Stimulated activated CD8-positive, alpha-beta memory T cell treated with anti-CD3 and anti-CD28 coated beads, Interleukin-15, amount 100 ng/mL, for 1 hour (primary cell): ENCODE measurements at places on chromosomes 6 and 20.

GRCh38 chr6:163637524-163637923 is 223.0 kb downstream of the QKI start:
- no peak for DNase-seq

GRCh38 chr20:57619051-57619831 is 985 bp downstream of the ZBP1 start:
- DNase-seq, result no peak

DNA sequence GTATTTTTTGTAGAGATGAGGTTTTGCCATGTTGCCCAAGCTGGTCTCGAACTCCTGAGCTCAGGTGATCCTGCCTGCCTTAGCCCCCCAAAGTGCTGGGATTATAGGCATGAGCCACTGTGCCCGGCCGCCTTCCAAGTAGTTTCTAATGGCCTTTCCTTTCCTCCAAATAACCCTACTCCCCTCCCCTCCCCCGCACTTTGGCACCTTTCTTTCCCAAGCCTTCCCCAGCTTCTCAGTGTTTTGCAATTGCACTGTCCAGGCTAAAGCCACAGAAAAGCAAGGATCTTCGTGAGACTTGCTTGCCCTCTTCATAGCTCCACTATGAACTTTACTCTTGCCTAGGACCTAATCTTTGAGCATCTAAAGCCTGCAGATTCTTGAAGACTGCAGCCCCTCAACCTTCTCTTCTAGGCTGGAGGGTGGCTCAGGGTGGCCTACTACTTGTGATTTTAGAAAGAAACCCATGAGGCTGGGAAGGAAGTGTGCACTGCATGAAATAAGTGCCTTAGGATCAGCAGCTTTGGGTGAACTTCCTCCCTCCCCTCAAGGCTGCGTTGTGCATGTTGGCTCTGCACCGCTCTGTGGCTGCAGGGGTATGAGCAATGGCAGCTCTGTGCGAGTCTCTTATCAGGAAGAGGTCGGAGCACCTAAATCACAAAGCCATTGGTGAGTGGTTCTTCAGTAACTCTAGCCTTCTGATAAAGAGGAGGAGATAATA is 152.4 kb upstream of the SNX9 start:
- DNase-seq, result no peak

DNA sequence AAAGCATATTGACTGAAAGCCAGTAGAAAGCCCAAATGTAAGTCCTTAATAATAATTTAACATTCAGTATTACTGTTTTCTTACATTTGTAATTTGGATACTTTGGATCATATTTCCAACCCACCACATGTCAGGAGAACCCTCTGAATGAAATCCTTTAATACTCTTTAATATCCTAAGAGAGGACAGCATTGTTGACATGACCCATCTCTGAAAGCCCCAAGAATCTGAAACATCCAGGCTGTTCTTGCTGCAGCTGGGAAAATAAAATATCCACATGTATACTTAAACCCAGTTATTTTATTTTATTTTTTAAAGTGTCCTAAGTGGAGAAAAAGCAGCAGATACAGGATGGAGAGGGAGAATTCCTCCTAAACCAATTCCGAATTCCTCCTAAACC is 130.8 kb upstream of the RIPOR2 start:
- DNase-seq, result no peak

- DNase-seq, result no peak
Measured at GRCh38 chr20:40654876-40655275, 34.2 kb downstream of the MAFB start.

DNA sequence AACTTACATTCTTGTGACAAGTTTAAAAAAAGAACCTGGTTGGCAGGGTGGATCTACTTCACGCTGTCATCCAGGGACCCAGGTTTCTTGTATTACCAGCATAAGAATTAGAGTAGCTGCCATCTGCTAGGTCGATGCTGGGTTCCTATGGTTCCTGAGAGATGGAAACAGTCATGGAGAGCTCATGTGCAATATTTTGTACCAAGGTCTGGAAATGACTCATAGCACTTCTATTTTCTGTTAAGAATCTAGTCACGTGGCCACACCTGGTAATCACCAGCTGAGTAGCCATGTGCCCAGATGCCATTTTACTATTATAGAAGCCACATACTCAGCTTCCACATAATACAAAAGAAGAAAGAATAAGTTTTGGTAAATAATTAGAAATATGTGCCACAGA is 171.3 kb downstream of the CD83 start:
- DNase-seq, result no peak

DNA sequence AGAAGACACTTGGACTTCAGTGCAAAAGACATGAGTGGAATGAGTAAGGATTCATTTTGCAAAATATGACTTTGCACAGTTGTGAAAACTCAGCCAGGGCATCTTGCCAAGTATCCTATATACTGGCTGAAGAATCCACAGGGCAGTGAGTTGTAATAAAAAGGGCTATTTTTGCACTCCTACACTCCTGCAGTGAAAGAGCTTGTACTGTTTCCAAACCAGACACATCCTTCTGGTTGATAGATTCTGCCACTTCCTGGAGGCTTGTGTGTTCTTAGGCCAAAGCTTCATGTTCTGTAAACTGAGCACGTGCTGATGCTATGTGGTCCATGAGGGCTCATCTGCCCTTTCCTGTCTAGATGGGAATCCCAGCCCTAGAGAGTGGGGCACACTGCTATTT is 34.9 kb downstream of the GMPR start:
- no peak for DNase-seq

DNA sequence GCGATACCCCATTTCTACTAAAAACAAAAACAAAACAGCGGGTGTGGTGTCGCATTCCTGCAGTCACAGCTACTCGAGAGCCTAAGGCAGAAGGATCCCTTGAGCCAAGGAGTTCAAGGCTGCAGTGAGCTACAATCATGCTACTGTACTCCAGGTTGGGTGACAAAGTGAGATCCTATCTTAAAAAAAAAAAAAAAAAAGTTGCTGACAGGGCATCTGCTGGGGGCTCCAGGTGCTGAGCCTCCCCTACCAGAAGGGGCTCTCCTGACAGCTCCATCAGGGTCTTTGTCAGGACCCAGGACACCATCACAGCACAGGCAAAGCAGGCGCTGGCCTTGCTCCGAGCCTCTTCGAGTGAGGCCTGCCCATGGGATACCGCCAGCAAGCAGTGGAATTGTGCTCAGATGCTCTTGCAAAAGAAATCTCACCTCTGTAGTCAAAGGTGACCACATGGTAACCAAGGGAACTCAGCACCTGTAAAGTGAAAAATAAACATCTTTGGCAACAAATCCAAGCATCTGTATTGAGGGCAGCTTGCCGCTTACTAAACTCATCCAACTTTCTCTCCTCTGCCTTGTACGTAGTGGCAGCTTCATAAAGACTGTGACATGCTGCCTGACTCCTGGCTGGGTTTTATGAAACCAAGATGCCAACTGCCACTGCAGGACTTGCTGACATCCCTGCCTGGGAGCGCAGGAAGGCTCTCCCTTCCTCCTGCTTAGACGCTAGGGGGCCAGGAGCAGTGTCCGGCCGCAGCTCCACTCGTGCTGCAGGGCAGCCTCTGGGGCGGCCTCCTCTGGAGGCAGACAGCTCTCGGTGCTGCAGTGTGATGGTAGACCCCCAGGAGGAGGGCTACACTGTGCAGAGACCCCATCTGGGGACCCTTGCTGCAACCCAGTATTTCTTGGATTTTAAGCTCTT is 66.9 kb downstream of the PYGB start:
- DNase-seq, result no peak

DNA sequence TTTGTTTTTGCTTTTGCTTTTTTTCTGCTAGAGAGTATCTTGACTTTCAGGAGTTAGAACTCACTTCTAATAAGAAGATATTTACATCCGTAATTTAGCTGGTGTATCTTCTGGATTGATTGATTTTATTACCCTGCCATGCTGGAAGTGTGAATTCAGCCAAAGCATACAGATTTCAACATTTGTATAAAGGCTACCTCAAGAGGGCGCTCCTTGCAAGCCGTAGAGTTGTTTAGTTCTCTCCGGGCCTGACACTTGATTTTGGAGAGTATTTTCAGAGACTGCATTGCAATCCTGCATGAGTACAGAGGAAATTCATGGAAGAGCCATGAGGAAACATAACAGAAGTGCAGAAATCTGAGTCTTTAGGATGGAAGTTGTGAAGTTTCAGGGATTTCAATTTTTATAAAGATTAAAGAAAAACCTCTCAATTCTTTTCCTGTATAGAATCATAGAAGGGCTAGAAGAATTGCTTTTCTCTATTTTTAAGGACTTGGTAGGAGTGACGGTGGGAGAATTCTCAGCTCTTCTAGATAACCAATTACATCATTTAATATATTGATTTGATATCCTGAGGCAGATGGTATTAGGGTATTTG is 66.7 kb upstream of the TIAM2 start:
- DNase-seq, result peak; percentile 21

- DNase-seq, result no peak
Measured at GRCh38 chr6:1024161-1024560, 287.7 kb upstream of the FOXQ1 start.

DNA sequence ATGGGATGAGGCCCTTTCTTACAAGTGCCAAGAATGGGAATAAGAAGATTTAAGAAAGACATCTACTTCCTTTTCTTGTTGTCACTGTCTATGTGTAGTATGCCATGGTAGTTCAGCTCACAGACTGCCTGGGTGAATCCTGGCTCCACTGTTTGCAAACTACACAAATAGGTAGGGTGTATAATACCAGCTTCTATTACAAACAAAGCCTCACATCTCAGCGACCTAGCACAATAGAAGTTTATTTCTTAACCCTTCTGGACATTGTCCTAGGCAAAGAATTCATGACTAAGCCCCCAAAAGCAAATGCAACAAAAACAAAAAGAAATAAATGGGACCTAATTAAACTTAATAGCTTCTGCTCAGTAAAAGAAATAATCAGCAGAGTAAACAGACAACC is 74.5 kb downstream of the LINC00237 start:
- no peak for DNase-seq

DNA sequence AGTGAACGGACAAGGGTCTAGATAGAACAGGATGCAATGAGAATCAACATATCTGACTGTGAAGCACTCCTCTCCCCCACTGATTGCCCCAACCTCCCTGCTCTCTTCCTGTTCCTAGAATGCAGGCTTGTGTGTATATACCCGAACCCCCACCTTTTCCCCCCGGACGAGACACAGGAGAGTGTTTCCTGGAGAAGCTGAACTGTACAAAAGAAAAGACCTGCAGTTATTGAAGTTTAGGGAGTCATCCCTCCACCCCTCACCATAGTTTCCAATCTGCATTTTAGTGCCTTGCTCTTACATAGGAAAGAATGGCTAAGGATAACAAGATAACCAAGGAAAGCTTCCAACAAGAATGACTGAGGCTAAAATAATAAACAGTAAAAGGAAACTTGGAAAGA is 55.5 kb upstream of the PDE10A start:
- DNase-seq, result no peak

DNA sequence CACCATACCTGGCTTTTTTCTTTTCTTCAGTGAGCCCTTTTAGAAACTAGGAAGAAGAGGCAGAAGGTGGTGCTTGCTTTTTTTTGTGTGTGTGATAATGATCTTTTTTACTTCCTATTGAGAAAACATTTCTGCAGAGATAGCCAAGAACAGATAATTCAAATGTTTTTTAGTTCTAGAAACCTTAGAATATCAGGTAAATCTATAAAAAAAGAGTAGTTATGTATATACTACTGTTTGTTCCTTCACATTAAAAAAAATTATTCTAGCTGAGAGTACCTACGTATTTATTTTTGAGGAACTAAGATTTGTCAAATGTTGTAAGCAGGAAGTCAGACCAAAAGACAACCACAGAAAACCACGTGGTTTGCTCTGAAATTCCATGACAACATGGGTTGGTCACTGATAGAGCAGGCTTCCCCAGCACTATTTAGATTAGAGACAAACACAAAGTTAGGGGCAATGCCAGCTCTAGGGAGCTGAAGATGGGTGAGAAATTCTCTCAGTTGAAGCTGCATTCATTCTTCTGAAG is 12.8 kb downstream of the STK4 start:
- DNase-seq, result peak; percentile 41

GRCh38 chr6:75611702-75612375 is 10.2 kb downstream of the SENP6 start:
- DNase-seq, result no peak

DNA sequence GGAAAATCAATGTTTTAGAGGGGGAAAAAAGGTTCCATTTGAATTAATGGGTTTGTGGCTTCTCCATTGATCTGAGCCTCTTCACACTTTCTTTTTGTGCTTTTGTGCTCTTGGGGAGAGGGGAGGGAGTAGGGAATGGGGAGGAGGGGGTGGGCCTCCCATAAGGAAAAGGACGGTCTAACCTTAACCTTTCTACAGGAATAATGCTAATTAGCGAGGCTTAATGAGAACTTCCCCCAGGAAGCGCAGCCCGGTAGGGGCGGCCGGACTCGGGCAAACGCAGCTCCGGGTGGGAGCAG is 103.0 kb downstream of the NOL4L start:
- no peak for DNase-seq

DNA sequence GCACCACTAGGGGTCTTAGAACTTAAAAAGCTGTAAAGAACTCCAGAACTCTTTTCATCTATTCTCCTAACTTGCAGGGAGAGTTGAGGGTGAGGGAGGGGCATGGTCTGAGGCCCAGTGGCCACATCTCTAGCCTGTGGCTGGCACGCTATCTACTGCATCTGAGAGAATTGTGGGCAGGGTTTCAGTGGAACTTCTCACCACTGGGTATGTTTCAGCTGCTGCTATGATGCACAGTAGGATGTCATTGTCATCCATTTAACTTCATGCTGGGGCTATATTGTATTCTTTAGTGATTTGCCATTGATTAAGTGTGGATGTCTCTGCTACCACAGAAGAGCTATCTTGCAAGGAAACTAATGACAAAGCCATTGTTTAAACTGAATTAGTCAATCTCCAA is 4.5 kb downstream of the TMEM14A start:
- no peak for DNase-seq

DNA sequence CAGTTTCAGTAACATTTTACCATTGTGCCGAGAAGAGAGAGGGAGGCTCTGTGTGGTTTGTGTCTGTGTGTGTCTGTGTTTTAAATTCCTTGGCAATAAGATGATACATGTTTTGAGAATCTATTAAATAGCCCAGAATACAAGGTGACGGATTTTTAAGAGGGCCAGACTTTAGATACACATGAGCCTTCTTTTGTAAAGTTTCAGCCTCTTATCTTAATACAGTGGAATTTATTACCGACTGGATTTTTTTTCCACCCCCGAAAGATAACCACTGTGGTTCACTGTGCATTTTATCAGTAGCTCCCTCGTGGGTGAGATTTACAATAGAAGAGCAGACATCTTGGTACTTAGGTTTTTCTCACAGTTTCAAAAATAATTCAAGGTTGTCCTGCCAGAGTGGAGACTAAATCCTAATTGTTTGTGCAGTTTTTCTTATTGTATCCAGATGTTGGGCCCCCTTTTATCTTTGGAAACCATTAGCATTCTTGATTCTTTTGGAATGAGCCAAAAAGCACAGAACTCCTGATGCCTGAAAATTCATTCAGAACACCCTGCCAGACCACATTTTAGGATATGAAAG is 49.9 kb downstream of the STK4 start:
- no peak for DNase-seq

- no peak for DNase-seq
Measured at GRCh38 chr6:43887340-43887858, 117.4 kb downstream of the VEGFA start.
